ENCODE measurements at places on chromosomes 12 and 14. TPM values are rescaled to one million over a fixed set of nuclear protein-coding genes. Genes with fewer than 3 reads are reported as not detected.

GRCh38 chr14:37172024-37172869, at the start of gene SLC25A21:
SLC25A21 (minus strand) TSS chr14:37172606.
- peak; percentile 82 for DNase-seq
- H3K4me3 ChIP-seq, result peak within 1 kb of the TSS; percentile 78
- 0 out of 2 replicates have a peak, but pooled peaks cover 2% of the 10 kb centered on the region for H3K4me1 ChIP-seq
- H3K27me3 ChIP-seq, result no peaks in the 10 kb centered on the region

GRCh38 chr12:48038085-48038484, 33.8 kb upstream of the COL2A1 start:
- H3K4me3 ChIP-seq, result no peak overlapping the region
- H3K36me3 ChIP-seq, result 0 out of 2 replicates have a peak, but pooled peaks cover 1% of the 10 kb centered on the region
- H3K27me3 ChIP-seq, result peaks cover 3% of the 10 kb centered on the region
- DNase-seq, result no peak

- no peaks in the 10 kb centered on the region for H3K27me3 ChIP-seq
- H3K4me1 ChIP-seq, result no peaks in the 10 kb centered on the region
- H3K4me3 ChIP-seq, result no peak overlapping the region
- DNase-seq, result no peak
- no peak overlapping the region for H3K27ac ChIP-seq
Observed at GRCh38 chr12:50745861-50746260, 18.0 kb upstream of the ATF1 start.

- no peak overlapping the region for H3K4me3 ChIP-seq
- no peak overlapping the region for H3K27ac ChIP-seq
- no peaks in the 10 kb centered on the region for H3K36me3 ChIP-seq
- DNase-seq, result no peak
Observed at GRCh38 chr12:14578646-14579045, 11.0 kb upstream of the PLBD1 start.

Gene AREL1
- total RNA-seq, result 39.3 TPM

Gene WNT1
- not detected for total RNA-seq

DNA sequence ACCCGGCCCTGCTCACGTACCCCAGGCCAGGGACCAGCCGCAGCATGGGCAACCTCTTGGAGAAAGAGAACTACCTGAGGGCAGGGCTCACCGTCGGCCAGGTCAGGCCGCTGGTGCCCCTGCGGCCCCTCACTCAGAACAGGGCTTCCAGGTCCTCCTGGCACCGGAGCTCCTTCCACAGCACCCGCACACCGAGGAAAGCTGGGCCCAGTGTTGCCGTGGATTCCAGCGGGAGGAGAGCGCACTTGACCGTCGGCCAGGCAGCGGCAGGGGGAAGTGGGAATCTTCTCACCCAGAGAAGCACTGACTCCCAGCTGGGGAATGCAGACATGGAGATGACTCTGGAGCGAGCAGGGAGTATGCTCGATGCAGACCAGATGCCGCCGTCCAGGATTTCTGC, 7.9 kb upstream of the VAMP1 start:
- H3K27ac ChIP-seq, result no peak overlapping the region
- peaks cover 8% of the 10 kb centered on the region for H3K27me3 ChIP-seq
- H3K4me1 ChIP-seq, result no peaks in the 10 kb centered on the region
- H3K36me3 ChIP-seq, result no peaks in the 10 kb centered on the region
- no peak for DNase-seq

- DNase-seq, result no peak
- no peaks in the 10 kb centered on the region for H3K27me3 ChIP-seq
- no peaks in the 10 kb centered on the region for H3K36me3 ChIP-seq
- peaks cover 13% of the 10 kb centered on the region for H3K4me1 ChIP-seq
- H3K27ac ChIP-seq, result peak overlapping the region; percentile 92
- no peak overlapping the region for H3K4me3 ChIP-seq
Observed at GRCh38 chr12:89448526-89448925, 76.1 kb downstream of the GALNT4 start.

DNA sequence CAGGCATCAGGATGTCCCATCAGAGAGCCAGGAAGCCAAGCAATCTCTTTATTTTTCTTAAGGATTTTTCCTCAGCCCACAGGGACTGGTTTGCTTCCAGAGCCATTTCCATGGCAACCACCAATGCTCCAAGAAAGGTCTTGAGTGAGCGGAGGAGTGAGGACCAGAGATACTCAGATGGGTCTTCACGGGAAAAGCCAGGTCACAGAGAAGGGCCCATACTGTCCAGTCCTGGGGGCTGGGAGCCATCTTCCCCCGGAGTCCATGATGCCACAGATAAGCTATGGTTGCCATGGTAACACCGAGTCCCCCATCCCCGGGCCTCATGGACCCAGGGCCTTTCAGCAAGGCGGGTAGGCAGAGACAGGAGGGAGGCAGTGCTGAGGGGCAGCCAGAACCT, 28.6 kb downstream of the CMKLR1 start:
- no peaks in the 10 kb centered on the region for H3K27me3 ChIP-seq
- H3K27ac ChIP-seq, result no peak overlapping the region
- no peak overlapping the region for H3K4me3 ChIP-seq
- H3K4me1 ChIP-seq, result no peaks in the 10 kb centered on the region
- no peak for DNase-seq

DNA sequence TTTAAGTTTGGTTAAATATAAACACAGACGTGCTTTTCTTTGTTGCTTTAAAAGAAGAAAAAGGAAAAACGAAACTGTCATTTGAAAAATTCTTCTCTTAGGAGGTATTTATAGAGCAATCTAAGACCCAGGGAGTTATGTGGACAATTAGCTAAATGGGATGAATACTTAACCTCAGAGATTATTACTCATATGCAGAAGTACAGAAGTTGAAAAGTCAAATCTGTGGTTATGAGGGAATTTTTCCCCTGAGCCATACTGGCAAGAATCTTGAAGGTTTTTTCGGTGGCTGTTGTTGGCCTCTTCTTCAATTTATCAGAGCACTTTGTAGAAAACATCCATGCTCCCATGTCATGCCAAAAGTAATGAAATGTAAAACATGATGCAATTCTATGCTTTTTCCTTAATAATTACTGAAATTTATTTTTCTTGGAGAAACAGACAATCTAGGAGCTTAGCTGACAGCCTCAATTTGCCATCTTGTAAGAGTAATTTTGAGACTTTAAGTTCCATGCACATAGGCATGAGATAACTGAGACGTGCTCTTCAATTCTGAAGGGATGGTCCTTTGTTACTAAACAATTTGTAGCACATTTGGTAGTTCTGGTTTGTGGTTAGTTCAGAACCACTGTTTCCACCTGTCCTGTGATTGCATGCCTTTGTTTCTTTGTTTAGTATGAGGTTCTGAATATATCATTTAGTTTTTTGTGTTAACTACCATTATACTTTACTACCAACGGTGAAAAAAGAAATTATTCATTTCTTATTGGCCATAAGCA, 126.6 kb downstream of the BCAT1 start:
- H3K36me3 ChIP-seq, result peaks cover 25% of the 10 kb centered on the region
- H3K4me3 ChIP-seq, result no peak overlapping the region
- peaks cover 6% of the 10 kb centered on the region for H3K4me1 ChIP-seq

Gene SLC39A5
- not detected for total RNA-seq

DNA sequence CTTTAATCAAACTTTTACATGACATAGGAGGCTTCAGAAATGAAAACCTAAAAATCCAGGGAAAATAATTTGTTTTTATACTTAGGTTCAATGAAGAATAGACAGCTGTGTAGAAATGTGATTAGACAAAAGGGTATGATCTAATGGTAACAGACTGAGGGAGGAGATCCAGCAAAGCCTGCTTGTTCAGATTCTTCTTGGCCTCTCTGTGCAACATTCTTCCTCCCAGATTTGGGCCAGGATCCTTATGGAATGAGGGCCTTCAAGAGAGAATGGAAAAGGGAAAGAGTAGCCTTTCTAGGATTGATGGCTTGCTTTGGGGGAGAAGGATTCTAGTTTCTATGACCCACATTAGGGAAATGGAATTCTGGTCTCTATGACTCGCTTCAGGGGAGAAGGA, 94.5 kb upstream of the G2E3 start:
- no peaks in the 10 kb centered on the region for H3K4me1 ChIP-seq
- no peak overlapping the region for H3K27ac ChIP-seq
- no peak for DNase-seq
- peaks cover 2% of the 10 kb centered on the region for H3K27me3 ChIP-seq

- no peaks in the 10 kb centered on the region for H3K27me3 ChIP-seq
- peak overlapping the region; percentile 68 for H3K4me3 ChIP-seq
- no peak for DNase-seq
- peaks cover 6% of the 10 kb centered on the region for H3K4me1 ChIP-seq
Observed at GRCh38 chr14:75051556-75051899, 261 bp upstream of the MLH3 start.

GRCh38 chr12:88017964-88018363, 11.2 kb downstream of the C12orf50 start:
- no peaks in the 10 kb centered on the region for H3K36me3 ChIP-seq
- H3K27me3 ChIP-seq, result no peaks in the 10 kb centered on the region
- no peak overlapping the region for H3K4me3 ChIP-seq
- no peaks in the 10 kb centered on the region for H3K4me1 ChIP-seq
- no peak overlapping the region for H3K27ac ChIP-seq
- DNase-seq, result no peak

- no peaks in the 10 kb centered on the region for H3K4me1 ChIP-seq
- H3K36me3 ChIP-seq, result no peaks in the 10 kb centered on the region
- H3K27ac ChIP-seq, result no peak overlapping the region
- H3K4me3 ChIP-seq, result no peak overlapping the region
Observed at GRCh38 chr14:33551963-33552362, 398.9 kb downstream of the EGLN3 start.

- H3K4me1 ChIP-seq, result no peaks in the 10 kb centered on the region
- H3K27me3 ChIP-seq, result no peaks in the 10 kb centered on the region
- no peaks in the 10 kb centered on the region for H3K36me3 ChIP-seq
- no peak for DNase-seq
Observed at GRCh38 chr14:25522116-25522515, 472.2 kb upstream of the STXBP6 start.

Gene VRTN
- total RNA-seq, result not detected

Gene LRRIQ1
- 0.28 TPM for total RNA-seq

DNA sequence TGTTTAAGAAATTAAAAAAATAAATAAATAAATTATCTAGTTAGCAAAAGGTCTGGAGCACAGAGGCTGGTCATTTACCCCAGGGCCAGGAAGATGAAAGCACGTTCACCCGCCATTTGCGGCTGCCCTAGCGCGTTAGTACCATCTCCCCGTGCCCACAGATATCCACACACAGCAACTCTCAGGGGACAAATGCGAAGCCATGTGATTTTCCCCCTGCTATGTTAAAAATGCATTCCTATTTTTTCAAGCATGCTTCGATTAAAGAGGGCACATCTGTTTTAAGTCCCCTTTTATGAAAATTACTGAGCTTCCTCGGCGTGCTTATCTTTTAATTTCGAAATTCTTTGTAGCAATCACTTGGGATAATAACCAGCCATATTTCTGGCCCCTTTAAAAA, 56.9 kb upstream of the PIWIL1 start:
- H3K27ac ChIP-seq, result no peak overlapping the region
- H3K4me1 ChIP-seq, result no peaks in the 10 kb centered on the region
- H3K36me3 ChIP-seq, result no peaks in the 10 kb centered on the region

- no peak overlapping the region for H3K27ac ChIP-seq
- no peaks in the 10 kb centered on the region for H3K36me3 ChIP-seq
- no peak overlapping the region for H3K4me3 ChIP-seq
- DNase-seq, result no peak
Observed at GRCh38 chr14:103819503-103820307, 27.7 kb downstream of the PPP1R13B start.

- no peaks in the 10 kb centered on the region for H3K36me3 ChIP-seq
- no peak for DNase-seq
- no peaks in the 10 kb centered on the region for H3K4me1 ChIP-seq
- no peaks in the 10 kb centered on the region for H3K27me3 ChIP-seq
Observed at GRCh38 chr12:101221301-101221700, 11.3 kb upstream of the SLC5A8 start.

GRCh38 chr12:27537855-27538675, 14.1 kb downstream of the PPFIBP1 start:
- peaks cover 16% of the 10 kb centered on the region for H3K4me1 ChIP-seq
- no peaks in the 10 kb centered on the region for H3K27me3 ChIP-seq

DNA sequence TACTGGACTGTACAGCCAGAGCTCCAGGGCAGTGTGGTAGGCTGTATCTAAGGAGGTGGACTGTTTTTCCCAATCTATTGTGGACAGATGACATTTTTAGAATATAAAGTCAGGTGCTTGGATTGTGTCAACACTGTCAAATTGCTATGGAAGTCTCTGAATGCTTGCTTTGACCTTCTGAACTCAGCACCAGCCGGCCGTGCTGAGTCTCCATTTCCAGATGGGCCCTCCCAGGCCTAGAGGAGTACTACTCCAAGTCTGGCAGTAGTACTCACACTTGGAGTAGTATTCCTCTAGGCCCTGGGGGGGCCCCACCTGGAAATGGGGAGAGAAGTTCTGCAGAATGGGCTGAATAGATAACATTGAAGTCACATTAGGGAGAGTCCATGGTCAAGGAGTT, 16.2 kb upstream of the KCNK13 start:
- no peak overlapping the region for H3K4me3 ChIP-seq
- peaks cover 13% of the 10 kb centered on the region for H3K36me3 ChIP-seq
- H3K27ac ChIP-seq, result no peak overlapping the region
- H3K4me1 ChIP-seq, result no peaks in the 10 kb centered on the region
- no peak for DNase-seq

Gene MUCL1
- not detected for total RNA-seq

Gene MMP19
- total RNA-seq, result 8.6 TPM

Gene COCH
- 0.28 TPM for total RNA-seq

DNA sequence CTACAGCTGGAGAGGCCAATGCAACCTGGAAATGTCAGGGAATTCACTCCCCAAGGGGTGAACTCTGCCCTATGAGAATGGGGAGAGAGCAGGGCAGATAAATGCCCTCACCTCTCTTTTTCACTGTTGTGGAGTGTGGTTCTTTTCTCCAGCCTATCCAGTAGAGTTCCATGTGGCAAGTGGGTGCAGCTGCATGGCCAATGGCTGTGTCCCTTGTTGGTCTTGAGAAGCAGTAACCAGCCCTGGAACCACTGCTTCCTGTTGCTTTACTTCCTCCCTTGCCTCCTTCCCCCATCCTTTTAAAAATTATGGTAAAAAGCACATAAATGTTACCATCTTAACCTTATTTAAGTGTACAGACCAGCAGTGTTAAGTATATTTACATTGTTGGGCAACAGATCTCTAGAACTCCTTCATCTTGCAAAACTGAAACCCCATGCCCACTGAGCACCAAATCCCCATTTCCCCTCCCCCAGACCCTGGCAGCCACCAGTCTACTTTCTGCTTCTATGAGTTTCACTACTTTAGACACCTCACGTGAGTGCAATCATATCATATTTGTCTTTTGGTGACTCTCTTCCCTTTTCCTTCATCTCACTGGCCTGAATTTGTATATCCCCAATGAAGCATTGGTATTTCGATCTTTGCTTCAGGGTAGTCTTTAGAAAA, 77.0 kb upstream of the GRIP1 start:
- no peak overlapping the region for H3K4me3 ChIP-seq
- no peaks in the 10 kb centered on the region for H3K27me3 ChIP-seq
- H3K27ac ChIP-seq, result no peak overlapping the region
- H3K36me3 ChIP-seq, result no peaks in the 10 kb centered on the region

All from IMR-90 (cell line).